ENCODE measurements at places on chromosomes 5 and 9. TPM values are rescaled to one million over a fixed set of nuclear protein-coding genes. Genes with fewer than 3 reads are reported as not detected.
A peak's percentile ranks its signal among the peaks of the same experiment; 100 is the strongest.

DNA sequence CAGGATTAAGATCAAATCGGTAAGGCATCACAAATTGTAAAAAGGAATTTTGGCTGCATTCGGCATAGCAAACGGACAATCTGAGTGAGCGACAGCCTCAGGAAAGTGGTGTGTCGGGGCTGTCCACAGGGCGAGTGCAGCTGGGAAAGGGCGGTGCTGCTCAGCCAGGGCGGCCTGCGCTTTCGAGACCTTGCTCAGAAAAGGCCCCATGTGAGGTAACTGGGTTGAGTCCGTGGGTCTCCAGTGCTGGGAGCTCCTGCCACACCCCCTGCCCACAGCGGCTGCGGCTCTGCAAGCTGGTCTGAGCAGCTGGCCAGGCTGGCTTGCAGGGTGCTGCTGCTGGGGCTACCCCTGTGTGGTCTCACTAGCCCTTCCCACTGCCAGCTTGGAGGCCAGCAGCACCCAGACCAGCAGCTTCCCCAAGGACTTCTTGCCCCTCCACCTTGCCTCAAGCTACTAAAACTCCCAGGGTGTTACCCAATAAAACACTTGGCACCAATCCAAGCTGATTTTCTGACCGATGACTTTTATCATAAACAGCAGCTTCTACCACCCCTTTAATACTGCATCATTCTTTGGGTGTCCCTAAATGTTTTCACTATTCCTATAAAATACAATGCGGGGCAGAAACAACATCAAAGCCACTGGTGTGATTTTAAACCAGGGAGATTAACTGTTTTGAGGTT is 6.2 kb downstream of the SURF2 start:
- DNase-seq: no peak

GRCh38 chr9:34552606-34552981 is 29.8 kb upstream of the ENHO start:
- no peak for DNase-seq

PRR7 gene
- total RNA-seq: 0.82 TPM

DNA sequence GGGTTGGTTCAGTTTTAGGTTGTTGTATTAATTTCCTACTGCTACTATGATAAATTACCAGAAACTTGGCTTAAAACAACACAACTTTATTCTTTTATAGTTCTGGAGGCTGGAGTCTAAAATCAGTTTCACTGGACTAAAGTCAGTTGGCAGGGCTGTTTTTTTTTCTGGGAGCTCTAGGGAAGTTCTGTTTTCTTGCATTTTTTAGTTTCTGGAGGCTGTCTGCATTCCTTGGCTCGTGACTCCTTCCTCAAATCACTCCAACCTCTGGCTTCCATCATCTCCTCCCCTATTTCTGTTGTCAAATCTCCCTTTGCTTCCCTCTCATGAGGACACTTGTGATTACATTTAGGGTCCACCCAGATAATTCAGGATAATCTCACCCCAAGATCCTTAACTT is 51.3 kb upstream of the SUB1 start:
- DNase-seq: no peak

GRCh38 chr9:15069106-15069505 is 158.9 kb upstream of the FREM1 start:
- DNase-seq: no peak

DNA sequence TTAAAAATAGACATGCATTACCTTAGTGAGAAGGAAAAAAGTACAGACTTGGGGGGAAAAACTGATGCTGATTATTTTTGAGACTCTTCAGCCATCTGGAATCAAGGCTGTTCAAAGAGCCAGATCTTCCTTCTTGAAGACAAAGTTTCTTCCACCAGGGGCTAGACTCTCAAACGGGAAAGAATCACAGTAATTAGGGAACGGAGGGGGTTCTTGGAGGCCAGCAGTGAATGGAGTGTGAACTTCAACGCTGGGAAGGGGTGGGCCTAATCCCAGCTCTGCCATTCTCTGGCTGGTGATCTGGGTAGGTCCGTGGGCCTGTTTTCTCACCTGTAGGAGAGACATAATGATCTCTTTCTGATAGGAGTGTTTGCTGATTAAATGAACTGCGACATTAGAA is 21.1 kb upstream of the LHX2 start:
- no peak for DNase-seq

DNA sequence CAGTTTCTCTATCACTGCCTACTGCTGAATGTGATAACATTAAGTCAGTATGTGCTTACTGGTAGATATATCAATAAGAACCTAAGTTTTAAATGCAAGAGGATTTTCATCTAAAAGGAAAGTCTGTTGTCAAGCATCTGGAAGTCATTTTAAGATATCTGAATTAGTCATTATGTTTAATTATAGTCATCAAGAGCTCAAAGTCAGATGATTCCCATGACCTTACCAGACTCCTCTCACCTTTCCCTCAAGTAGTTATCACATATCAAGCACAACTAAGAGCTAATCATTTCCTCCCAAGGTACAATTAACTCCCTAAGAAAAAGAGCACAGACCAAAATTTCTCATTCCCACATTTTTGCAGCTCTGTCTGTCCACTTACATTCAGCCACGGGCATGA is 45.5 kb downstream of the PUM3 start:
- no peak for DNase-seq

POU5F2 gene
- total RNA-seq: 0.25 TPM

DNA sequence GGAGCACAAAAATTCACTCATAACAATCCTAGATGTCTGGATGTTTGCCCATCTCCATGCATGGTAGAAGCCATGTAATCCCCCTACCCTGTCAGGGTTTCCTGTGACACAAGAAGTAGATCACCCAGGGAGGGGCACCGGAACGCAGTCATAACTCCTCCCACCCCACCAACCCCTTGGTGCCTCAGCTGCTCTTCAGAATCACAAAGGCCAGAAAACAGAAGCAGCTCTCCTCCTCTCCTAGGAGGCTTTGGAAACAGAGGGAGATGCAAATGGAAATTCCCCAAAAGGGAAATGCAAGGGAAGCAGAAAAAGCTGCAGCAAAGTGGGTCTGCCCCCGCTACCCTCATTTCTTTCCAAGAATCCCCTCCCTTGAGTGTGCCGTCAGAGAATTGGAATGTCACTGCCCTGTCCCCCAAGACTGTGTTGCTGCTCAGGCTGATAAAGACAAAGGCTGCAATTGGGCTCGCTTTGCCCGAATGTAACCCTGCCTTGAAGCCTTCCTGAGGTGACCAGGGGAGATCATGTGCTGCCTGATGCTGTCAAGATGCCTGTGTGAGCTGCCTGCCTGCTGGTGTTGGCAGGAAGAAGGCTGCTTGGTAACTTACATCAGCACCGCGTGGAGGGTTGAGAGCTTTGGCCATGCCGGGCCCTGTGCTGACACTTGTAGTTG is 65.5 kb upstream of the ABCA1 start:
- DNase-seq: peak; percentile 94

GRCh38 chr9:121888438-121888775 is 204.7 kb downstream of the TTLL11 start:
- DNase-seq: peak; percentile 37

GRCh38 chr5:52148679-52149078 is 639.0 kb upstream of the ITGA1 start:
- no peak for DNase-seq

TGFBI gene
- 58.8 TPM for total RNA-seq

GRCh38 chr5:175803254-175803653 is 68.1 kb upstream of the CPLX2 start:
- no peak for DNase-seq

DNA sequence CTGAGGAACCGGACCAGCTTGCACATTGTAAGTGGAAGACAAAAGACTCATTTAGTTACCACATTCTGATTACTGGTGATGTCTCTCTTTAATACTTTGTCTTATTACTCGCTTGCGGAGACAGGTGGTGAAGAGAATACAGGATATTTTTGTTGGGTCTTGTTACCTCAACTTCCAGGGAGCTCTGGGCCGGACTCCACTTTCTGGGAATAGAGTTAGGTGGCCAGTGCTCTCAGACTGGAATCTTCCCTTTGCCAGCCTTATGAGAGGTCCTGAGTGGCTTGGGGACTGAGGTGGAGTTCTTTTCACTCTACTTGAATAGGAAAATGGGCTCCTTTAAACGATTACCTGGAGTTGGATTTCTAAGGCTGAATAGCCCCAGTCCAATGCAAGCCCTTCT is 33.3 kb upstream of the SPRY4 start:
- DNase-seq: no peak

NEK6 gene
- total RNA-seq: 9.8 TPM

FOXD4 gene
- total RNA-seq: not detected

ADCY2 gene
- 0.56 TPM for total RNA-seq

GRCh38 chr5:43772764-43773477 is 169.9 kb downstream of the NNT start:
- no peak for DNase-seq

SCGB3A2 gene
- not detected for total RNA-seq

CSNK1G3 gene
- 28.5 TPM for total RNA-seq
